Ascending aorta (tissue), 2 donors: ENCODE measurements at places on chromosomes 11 and 22. TPM values are rescaled to one million over a fixed set of nuclear protein-coding genes. Genes with fewer than 3 reads are reported as not detected.

DNA sequence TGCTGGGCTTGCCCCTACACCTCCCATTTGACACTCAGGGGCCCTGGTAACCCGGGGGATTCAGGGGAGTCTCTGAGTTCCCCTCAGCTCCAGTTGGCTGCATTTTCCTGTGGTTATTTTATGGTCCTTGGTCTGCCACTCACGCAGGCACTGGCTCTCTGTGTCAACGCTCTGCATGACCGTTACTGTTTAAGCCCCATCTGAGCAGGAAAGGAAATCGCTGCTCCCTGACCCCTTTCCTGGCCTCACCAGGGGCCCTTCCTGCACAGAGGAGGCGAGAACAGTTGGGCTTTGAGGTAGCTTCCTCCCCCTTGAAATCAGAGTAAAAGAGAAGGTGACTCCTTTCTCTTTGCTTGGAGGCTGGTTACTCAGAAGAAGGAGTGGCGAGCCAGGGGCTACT, 2.4 kb downstream of the C1QTNF4 start:
- no peak for DNase-seq

- no peak for DNase-seq
These were observed at the start of gene GAL3ST1 for GRCh38 chr22:30574095-30574981. Gene GAL3ST1, minus strand, starts transcription at chr22:30574665. Its CDS starts 17,273 bp downstream, at chr22:30557392.

GRCh38 chr11:72695354-72695753, 21.1 kb upstream of the PDE2A start:
- no peak for DNase-seq

GRCh38 chr22:50104141-50104544, 14.3 kb downstream of the MOV10L1 start:
- DNase-seq = no peak

DNA sequence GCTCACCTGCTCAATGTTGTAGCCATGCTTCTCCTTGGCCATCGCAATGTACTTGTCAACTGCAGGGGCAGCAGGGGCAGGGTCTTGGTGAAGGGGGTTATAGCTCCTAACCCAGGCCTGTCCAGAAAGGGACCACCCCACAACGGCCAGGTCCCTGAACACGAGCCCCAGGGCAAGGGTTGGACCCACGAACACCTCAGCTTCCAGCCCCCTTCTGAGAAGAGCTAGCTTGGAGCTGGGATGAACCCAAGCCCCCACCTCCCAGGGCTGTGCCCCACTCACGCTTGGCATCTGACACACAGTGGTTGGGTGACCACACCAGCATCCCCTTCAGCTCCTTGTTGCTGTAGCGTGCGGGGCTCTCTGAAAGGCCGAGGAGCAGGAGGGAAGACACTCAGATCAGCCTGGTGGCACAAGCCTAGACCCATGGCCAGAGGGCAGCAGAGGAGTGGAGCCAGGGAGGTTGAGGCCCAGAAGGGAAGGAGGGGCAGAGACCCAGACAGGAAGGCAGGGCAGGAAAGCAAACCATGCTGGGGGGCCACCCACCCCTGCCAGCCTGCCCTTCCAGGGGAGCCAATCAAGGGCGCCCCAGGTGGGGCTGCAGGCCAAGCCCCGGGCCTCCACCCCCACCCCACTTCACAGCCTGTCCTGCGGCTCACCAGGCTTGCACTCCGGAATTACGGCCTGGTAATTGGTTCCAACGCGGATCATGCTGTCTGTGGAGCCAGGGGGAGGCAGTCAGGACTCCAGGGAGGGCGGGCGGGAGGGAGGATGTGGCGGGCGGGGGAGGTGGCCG, 1.9 kb downstream of the RCOR2 start:
- DNase-seq = no peak

DNA sequence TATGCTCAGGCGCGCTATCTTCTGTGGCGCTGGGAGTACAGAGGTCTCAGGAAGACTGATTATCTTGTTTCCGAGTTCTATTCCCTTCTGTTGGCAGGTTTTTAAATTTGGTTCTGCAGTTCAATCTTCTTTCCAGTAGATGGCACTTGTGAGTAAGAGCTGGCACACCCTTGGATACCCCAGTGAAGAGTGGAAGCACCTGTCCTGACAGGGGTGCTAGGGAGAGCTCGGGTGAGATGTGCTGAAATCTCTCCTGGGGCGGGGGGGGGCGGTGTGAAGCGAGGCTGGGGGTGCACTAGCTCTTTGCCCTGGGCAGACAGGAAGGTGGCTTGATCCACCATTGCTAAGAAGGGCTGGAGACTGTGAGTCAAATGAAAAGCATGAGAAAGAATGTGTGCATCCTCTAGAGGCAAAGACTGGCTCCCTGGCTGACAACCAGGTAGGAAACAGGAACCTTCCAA, 679.9 kb upstream of the CCDC179 start:
- no peak for DNase-seq

DNA sequence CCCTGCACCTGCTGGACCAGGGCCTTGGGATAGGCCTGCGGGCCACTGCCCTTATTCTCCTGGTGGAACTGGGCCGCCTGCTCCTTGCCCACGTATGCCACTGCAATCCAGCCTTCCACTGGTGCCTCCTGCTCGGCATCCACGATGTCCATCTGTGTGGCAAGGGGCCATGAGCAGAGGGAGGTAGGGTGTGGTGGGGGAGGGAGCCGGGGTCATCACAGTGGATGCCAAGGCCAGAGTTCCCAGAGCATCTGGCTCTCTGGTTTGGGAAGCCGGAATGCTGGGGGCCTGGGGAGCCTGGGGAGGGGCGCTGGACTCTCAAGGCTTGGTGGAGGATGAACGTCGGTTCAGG, 627 bp downstream of the RNF215 start:
- no peak for DNase-seq

DNA sequence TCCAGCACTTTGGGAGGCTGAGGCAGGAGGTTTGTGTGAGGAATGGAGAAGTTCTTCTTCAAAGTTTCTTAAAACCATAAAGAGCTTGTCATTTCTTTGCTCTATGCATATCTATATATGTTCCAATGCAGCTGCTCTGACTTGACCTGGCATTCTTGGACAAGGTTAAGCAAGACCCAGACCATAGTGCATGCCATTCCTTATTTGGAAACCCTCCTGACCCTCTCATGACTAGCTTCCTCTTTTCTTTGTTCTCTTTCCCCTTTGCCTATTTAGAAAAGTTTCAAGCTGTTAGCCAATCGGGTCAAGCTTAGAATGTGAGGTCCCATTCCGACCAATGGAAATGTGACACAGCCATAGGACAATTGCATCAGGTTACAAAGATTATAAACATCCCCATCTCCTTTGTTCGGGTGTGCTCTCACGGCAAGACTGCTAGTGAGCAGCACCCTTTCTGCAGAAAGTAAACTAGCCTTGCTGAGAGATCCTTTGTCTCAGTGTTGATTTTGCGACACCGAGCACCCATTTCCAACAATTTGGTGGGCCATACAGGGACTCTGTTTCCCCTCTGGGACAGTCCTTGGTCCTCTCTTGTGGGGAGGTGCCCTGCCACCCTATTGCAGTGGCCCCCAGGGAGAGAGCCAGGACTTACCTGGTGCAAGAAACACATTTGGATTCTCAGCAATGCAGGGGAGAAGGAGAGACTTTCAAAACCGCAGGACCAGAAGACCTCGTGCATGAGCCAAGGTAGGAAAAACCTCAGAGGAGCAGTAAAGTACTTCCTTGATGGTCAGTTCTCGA, 39.9 kb upstream of the ANO1 start:
- DNase-seq = no peak

- no peak for DNase-seq
These were observed 5.2 kb upstream of the EIF4G2 start for GRCh38 chr11:10813945-10814344.

DNA sequence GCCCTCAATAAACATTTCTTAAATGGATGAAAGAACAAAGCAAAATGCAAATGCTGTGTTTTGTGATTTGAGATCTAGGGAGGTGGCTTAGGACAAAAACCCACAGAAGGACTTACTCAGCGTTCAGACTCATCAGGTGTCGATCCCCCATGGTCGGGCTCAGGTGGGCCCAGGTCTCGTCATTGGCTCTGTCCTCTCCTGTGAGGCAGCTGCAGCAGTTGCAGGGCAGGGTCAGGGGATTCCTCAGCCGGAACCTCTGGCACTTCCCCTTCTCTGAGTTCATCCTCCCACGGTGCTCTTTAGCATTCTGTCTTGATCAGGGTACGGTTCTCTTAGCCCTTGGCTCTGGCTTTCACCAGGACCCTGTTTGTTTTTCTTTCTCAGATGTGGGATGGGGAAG, 14.0 kb upstream of the ACR start:
- no peak for DNase-seq

DNA sequence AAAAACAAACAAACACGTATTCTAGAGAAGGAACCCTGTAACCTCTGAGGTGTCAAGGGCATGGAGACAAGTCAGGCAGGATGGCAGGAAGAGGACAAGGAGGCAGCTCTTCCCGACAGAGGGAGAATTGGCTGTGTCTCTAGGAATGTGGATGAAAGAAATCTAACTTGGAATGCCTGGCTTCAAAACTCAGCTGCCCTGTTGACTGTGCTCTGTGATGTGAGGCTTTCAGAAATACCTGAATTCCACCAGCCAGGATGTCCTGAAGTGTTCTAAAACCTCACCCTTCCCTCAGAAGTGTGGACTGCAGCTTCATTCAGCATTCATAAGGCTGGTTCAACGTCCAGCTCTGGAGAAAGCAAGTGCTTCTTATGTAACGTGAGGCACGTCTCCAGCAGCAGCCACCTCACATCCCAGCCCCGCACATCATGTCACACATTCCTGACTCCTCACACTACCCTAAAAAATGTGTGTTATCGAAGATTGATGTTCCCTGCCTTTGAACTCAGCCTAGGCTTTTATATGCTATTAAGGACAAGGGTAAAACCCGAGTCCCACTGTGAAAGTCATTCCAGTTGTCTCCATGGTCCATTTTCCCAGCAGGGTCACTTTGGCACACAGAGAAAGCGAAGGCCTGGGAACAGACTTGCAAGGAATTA, 398.9 kb downstream of the ETS1 start:
- no peak for DNase-seq

GRCh38 chr11:61542705-61543104, 34.2 kb downstream of the LRRC10B start:
- no peak for DNase-seq

DNA sequence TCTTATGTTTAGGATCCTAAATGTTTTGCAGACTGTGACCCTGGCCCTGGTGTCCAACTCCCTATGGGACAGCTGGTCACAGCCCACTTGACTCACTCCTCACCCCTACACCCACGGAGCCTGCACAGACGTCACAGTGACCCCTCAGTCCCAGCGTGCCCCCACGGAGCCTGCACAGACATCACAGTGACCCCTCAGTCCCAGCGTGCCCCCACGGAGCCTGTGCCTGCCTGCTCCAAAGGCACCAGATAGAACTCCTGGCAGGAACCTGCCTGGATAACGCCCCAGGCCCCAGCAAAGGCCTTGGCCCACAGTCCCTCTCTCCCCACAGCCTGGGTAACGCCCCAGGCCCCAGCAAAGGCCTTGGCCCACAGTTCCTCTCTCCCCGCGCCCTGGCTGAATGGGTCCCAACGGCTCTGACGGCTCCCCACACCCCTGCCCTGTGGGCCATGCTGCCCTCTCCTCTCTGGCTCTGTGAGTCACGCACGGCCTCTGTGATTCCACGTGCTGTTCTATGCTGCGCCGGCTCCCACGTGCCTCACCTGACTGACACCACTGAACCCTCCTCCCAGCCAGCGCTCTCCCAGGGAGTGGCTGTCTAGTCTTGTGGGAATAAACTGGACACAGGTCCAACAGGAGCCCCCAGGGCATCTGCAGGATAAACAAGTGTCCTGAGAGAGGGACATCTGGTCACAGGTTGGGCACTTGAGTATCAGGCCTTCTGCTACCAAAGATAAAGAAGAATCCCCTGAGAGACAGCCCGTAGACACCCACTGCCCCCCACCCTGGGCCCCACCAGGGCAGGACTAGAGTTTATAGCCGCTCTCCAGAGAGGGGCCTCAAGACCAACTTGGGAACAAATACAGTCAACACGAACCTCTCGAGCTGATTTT, 250.3 kb downstream of the BRD1 start:
- no peak for DNase-seq

DNA sequence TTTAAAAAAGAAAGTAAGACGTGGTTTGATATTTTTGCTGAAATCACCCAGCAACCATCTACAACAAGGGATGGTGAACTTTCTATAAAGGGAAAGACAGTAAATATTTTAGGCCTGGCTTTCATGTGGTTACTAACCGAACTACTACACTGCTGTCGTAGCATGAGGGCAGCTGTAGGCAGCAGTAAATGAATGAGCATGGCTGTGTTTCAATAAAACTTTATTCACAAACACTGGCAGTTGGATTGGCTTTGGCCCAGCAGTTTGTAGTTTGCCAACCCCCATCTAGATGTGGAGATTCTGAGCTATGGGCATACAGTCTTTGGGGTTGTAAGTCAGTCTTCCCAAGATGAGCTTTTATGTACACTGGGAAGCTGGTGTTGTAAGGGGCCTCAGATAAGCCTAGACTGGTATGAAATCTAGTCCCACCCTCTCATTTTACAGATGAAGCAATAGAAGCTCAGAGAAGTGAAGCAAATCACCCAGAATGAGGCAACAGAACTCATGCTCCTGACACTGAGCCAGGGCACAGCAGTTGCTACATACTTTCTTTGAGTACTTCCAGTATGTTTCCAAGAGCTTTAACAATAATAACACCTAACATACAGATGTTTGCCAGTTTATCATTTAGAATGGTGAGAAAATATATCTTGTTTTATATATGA, 204.4 kb downstream of the ADAMTS15 start:
- peak; percentile 89 for DNase-seq

GRCh38 chr22:42484506-42484905, 35.1 kb downstream of the RRP7A start:
- DNase-seq = no peak

- DNase-seq = no peak
These were observed 4.3 kb downstream of the C1QTNF6 start for GRCh38 chr22:37183432-37184379.

- DNase-seq = no peak
These were observed 1021.2 kb downstream of the TBC1D22A start for GRCh38 chr22:47783433-47784366.

- no peak for DNase-seq
These were observed 131.8 kb downstream of the UVRAG start for GRCh38 chr11:75946531-75947530.

DNA sequence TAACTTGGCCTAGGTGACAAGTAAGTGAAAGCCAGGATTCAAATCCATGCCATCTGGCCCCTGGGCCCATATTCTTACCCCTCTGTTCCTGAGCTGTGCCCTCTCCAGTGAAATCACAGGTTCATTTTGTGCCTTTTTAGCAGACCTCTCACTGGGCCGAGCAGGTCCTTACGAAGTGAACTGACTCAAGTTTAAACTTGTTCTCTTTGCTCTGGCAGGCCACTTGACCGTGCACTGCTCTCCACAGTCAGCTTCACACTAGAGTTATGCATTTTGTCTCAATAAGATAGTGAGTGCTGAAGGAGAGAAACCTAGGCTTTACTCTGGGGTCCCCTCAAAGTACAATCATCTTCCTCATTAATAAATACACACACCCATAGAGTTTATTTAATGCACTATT, 40.7 kb downstream of the ARFGAP3 start:
- no peak for DNase-seq

- DNase-seq = no peak
These were observed 2.5 kb upstream of the POLD4 start for GRCh38 chr11:67355794-67356386.

The TMEM135 gene
- total RNA-seq = 18.4 TPM

The LTBP3 gene
- total RNA-seq = 702 TPM

The CTSW gene
- total RNA-seq = not detected

The GUCD1 gene
- 80.0 TPM for total RNA-seq

The INSC gene
- total RNA-seq = not detected

The ACR gene
- not detected for total RNA-seq

The SNU13 gene
- 111 TPM for total RNA-seq

The ISX gene
- not detected for total RNA-seq

The LAYN gene
- total RNA-seq = 27.2 TPM

The GUCY1A2 gene
- 5.6 TPM for total RNA-seq
